Smooth muscle cell of the brain vasculature (primary cell): ENCODE measurements at places on chromosomes 16 and 17.

GRCh38 chr16:23827057-23827456, 8.7 kb upstream of the PRKCB start:
- DNase-seq = no peak

DNA sequence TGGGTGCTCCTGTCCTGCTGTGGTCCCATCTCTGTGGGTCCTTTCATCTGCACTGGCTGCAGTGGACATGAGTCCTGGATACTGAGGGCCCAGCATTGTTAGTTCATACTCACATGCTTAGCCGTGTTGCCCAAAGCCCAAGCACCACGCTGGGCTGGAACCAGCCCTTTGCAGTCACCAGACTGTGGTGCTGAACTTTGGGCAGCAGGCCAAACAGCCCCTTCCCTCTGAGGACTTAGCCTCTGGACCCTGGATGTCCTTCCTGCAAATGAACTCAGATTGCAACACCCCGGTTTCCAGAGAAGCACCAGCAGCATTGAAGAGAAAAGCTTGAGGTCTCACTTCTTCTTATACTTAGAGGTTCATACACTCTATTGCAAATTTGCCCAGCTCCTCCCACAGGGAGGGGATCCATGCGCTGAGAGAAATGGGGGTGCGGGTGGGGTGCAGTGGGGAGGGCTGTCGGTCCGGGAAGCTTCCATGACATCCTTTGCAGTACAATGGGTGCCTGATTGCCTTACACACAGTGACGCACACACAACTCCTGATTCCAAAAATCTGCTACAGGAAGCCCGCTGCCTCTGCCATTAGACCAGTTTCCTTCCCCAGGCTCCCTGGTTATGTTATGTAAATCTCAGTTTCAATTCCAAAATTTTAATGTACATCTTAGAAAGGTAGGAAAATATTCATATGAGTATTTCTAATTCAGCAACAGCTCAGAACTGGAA, 65.8 kb downstream of the RGS9 start:
- no peak for DNase-seq

DNA sequence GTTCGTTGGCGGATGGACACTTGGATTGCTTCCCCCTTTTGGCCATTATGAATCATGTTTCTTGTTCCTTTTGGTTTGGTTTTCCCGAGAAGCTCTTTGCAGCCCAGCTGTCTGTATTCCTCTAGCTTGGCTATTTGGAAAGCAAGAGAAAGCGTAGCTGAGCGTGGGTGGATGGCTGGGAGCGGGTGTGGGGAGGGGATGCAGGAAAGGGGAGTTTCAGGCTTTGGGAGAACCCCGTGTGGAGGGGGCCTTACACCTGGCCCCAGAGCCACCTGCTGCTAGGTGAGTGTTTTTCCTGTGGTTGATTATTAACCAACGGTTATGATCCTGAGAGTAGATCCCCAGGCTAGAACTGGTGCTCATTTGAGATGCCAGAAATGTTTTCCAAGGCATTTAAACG, 103.7 kb downstream of the RAP1GAP2 start:
- no peak for DNase-seq

- DNase-seq = no peak
These were observed 178.7 kb downstream of the KATNIP start for GRCh38 chr16:27728691-27729090.

DNA sequence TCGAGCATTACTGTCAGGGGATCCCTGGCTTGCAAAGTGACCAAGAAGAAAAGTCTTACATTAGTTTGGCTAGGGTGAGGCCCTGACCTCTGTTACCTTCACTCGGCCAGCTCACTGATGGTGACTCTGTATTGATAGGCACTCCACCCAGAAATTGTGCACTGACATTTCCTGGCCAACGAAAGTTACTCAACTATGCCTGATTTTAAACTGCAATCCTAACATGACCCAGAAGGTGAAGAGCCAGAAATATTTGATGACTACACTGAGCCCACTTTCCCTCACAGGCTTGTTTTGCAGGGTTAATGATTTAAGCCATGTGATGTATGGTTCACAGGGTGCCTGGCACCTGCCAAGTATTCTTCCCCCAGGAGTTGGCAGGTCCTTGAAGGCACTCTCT, 208.2 kb upstream of the MAF start:
- DNase-seq = no peak

GRCh38 chr17:82228278-82228841, 482 bp upstream of the SLC16A3 start:
- DNase-seq = no peak

- DNase-seq = no peak
These were observed 6.3 kb upstream of the XPO6 start for GRCh38 chr16:28218109-28218508.

DNA sequence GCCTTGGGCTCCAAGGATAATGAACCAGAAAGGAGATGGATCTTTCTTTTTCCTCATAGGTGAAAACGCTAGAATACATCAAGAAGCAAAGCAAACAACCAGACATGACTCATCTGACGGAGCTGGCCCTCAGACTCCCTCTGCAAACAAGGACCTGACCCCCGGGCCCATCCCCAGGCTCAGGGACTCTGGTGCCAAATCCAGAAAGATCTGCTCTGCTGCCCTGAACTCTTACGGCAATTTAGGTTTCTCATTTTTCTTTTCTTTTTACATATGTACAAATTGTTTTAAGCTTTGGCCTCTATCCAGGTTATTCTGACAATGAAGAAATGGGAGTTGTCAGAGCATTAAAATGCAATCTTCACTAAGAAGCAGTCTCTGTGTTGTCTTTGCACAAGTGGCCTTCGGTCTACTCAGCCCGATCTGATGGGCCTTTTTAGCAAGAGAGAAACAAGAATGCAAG, 17.7 kb downstream of the KNOP1 start:
- DNase-seq = no peak

- no peak for DNase-seq
These were observed 22.9 kb downstream of the CDIP1 start for GRCh38 chr16:4515611-4516233.

DNA sequence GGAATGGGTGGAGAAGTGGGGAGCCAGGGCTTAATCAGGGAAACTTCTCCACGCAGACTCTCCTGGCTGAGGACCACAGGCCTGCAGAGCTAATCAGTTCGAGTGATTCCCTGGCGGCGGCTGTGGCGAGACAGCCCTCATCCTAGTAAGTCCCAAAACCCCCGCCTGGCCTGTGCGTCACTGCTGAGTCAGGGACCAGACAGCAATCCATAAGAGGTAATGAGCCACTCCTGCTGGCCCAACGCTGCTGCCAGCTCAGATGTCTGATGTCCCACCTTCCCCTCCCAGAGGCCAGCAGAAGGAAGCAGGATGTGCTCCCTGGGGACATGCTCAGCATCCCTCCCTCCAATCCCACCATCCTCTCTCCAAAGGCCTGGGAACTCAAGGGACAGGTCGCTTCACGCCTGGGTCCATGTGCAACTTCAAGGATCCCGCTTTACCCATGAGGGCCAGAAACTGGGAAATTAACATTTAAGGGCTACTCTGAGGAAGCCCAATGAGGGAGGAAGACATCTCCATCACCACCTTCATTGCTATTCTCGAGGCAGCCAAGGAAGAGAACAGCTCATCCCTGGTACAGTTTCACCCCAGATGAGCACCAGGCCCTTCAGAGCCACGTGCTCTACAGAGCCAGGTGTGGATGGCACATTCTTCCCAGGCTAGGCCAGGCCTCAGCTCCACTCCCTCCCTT, 7.9 kb downstream of the ACLY start:
- DNase-seq = peak; percentile 68

GRCh38 chr17:1557355-1558095, 5.1 kb downstream of the PITPNA start:
- no peak for DNase-seq

DNA sequence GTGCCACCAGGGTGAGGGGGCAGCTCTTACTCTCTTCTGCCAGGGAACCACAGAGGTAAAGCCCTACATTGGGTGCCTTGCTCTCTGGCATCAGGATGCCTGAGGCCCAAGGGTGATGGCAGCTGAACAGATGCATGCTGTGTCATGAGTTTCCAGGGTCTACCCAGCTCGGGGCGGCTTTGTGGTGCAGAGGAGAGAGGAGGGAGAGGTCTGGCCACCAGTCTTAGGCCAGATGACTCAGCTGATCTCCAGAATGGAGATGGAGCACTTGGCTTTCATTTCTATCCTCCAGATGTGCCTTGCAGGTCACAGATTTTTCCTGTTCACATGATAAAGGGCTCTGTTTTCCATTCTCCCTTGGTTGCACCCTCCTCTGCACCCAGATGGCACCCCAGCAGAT, 23.6 kb upstream of the USP22 start:
- DNase-seq = no peak
